ENCODE measurements at places on chromosomes 3 and 15.
A peak's percentile ranks its signal among the peaks of the same experiment; 100 is the strongest.

- DNase-seq: no peak
Measured at GRCh38 chr15:31345606-31346366, 19.2 kb downstream of the KLF13 start.

- DNase-seq: no peak
Measured at GRCh38 chr3:47652142-47652541, 73.5 kb upstream of the CSPG5 start.

DNA sequence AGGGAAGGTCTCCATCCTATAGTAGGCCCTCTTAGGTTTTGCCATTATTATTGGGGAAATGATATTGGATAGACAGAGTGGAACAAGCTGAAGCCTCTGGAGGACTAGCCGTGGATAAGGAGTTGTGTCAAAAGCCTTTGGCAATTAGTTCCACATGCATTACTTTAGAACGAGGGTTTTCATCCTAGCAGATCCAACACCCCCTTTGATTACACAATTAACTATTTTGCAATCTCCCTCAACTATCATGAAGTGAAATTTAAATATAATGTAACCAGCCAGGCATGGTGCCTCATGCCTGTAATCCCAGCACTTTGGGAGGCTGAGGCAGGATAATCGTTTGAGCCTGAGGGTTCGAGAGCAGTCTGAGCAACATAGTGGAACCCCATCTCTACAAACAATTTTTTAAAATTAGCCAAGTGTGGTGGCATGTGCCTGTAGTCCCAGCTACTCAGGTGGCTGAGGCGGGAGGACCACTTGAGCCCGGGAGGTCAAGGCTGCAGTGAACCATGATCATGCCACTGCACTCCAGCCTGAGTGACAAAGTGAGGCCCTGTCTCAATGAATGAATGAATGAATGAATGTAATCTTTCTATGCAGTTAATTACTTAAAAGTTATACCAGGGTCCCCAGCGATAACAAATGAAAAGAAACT is 56.8 kb downstream of the PXYLP1 start:
- no peak for DNase-seq

GRCh38 chr3:44762170-44762677 is 630 bp downstream of the KIF15 start:
- DNase-seq: no peak

DNA sequence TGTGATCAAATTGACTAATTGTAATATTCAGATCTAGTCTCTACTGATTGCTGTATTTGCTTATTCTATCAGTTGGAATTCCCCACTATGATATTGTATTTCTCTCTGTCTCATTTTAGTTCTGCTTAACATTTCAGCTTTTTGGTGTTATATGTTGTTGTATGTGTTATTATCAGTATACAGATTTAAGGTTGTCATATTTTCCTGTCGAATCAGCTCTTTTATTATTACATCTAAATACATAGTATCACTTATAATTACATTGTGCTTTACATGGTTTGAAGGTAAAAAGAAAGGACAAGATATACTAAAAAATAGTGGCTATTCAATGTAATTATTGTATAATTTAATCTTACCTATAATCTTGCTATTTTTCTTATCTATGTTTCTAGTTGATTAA is 207.3 kb downstream of the LRTM1 start:
- no peak for DNase-seq

DNA sequence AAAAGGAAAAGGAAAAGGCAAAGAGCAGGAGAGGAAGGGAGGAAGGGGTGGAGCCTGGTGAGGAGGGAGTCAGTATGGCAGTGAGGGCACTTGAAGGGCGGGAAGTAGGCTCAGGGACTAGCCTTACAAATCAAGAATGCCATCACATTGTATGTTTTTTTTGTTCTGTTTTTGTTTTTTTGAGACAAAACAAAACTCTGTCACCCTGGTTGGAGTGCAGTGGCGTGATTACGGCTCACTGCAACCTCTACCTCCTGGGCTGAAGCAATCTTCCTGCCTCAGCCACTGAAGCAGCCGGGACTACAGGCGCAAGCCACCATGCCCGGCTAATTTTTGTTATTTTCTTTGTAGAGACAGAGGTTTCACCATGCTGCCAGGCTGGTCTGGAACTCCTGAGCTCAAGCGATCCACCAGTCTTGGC is 10.5 kb upstream of the PIK3CB start:
- no peak for DNase-seq

GRCh38 chr15:26197719-26198118 is 334.6 kb upstream of the ATP10A start:
- DNase-seq: no peak

- DNase-seq: no peak
Measured at GRCh38 chr3:60413551-60413950, 837.7 kb downstream of the FHIT start.

- peak; percentile 8 for DNase-seq
Measured at GRCh38 chr3:25910997-25911396, 121.1 kb downstream of the OXSM start.

- no peak for DNase-seq
Measured at GRCh38 chr3:153052096-153052460, 109.9 kb upstream of the RAP2B start.

DNA sequence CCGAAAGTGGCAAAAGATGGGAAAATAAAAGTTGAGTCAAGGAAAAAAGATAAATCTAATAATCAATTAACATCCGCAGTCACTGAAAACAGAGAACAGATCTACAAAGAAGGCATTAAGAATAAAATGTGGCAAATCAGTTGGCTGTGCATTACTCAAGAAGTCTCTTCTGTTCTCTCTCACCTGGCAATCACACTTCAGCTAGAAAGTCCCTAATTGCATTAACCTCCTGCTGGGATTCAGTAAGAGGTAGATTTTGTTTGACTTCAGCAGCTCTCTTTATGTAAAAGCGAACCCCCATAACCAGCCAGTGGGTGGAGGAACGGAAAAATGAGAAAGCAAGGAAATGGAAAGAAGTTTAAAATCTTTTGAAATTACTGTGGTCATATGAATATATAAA is 94.7 kb upstream of the PLXND1 start:
- DNase-seq: no peak
